ENCODE measurements at places on chromosomes 3 and 15.

DNA sequence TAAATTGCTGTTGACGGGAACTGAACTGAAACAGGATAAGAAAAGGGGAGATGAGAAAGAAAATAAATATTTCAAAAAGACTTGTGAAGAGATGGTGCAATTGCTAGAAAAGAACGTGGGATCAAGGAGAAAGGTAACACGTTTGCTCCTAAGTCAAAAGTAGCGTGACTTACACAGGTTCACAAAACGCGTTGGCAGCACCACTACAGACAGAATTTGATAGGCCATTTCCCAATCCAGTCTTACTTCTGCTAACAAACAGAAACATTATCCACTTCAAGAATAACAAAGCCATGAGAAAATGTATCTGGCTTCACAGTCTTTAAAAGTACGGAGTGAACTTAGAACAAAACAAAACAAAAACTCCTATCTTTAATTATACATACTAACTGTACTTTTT, 75.5 kb downstream of the DPH6 start:
- no peak for DNase-seq

- no peak for DNase-seq
These were observed 603.9 kb upstream of the KCNMB2 start for GRCh38 chr3:177932346-177932745.

DNA sequence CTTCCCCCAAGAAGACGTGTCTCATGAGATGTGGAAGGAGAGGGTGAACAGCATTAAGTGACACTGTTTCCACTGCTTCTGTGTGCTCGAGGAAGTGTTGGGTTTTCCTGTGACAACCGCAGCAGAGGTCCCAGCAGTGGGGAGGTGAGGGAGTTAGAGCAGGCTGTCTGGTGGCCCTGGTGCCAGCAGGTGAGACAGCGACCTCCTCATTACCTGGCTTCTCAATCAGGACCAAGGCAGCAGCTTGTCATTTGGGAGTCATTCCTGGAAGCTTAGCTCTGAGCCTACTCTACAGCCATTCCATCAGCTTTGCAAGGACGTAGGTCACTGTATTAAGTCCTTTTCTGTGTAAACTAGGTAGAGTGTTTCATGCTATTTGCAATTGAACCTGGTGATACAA, 63.3 kb upstream of the RGMA start:
- peak; percentile 20 for DNase-seq

DNA sequence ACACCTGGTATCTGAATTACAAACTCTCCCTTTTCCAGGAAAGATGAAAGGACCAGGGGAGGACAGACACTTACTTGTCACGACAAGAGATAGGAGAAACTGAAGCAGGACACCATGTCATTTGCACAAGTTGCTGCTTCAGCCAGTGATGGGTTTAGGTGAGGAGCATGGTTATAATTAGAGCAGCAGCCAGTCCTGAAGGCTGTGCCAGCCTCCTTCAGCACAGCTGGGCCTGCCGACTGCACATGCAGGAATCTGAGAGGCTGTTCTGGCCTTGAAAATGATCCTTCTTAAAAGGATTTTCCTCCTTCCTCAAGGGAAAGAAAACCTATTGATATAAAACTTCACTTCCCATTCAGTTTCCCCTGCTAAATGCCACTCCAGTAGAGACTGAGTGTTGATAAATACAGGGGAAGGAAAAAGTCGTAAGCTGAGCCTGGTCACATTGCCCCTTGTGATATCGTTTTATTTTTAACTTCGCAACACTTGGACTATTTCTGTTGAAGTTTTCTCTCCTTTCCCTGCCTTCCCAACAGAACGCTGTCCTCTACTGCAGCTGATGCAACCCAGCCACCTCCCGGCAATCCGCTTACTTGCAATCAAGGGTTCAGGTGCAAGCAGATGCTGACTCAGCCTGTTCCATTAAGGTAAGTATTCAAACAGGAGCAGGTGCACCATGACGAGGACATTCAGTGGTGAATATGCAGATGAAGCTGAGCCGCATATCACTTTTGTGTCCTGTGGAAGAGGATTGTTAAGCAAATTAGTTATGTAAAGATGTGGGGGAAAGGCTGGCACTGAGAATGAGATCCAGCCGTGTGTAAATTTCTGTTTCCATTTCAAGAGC, at the start of gene FBXO40:
FBXO40 (plus strand) TSS at position 524 of the 847 bp plus-strand sequence. CDS start 27,197 bp downstream, outside the sequence.
- DNase-seq = no peak

DNA sequence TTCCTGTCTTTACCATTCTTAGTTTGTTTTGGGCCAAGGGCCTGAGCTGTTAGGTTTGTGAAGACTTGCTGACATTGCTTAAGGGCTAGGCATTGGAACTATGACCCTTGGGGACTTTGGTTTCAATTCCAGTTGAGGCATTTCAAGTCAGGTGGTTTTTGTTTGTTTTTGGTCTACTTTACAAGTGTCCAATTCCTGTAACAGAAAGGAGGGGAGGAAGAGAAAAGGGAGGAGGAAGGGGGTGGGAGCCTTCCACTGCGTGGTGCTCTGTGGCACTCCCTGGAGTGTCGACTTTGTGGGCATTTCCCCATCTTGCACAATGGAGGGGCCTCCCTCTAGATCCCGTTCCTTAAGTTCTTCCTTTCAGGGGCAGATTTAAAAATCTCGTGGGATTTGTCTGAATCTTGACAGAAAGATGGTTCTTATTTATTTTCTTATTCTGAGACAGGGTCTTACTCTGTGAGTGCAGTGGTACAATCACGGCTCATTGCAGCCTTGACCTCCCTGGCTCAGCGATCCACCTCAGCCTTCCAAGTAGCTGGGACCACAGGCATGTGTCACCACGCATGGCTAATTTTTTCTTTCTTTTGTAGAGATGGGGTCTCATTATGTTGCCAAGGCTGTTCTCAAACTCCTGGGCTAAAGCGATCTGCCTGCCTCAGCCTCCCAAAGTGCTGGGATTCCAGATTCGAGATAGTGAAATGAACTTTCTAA, 59.5 kb upstream of the RYK start:
- no peak for DNase-seq

- DNase-seq = no peak
These were observed 81.5 kb downstream of the CPN2 start for GRCh38 chr3:194269610-194270145.

- DNase-seq = no peak
These were observed 7.8 kb downstream of the SLC24A1 start for GRCh38 chr15:65629548-65629947.

- DNase-seq = no peak
These were observed 228.8 kb downstream of the DIPK2A start for GRCh38 chr3:144200466-144200865.

- DNase-seq = no peak
These were observed 168.6 kb downstream of the KLF13 start for GRCh38 chr15:31495281-31495680.

DNA sequence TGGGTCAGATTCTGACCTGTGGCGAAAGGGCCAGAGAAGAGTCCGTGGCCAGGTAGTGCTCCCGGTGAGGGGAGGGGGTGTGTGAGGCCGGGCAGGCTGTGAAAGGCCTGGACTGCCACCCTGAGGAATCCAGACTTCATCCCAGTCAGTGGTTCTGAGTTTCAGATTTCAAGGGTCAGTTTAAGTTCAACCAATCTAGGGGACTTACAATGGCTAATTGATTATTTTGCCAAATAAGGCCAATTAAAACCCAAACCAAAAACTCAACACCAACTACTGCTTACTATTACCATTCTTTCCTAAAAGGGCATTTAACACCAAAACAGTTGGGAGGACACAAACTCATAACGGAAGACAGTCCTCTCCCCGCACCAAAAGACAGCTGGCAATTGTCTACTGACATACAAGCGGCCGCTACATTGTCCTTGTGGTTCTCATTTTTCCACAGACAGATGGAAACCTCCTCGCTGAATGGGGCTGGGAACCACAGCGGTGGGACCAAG, 30.5 kb downstream of the TMEM44 start:
- no peak for DNase-seq

- no peak for DNase-seq
These were observed 1120.7 kb upstream of the ALCAM start for GRCh38 chr3:104245981-104246380.

DNA sequence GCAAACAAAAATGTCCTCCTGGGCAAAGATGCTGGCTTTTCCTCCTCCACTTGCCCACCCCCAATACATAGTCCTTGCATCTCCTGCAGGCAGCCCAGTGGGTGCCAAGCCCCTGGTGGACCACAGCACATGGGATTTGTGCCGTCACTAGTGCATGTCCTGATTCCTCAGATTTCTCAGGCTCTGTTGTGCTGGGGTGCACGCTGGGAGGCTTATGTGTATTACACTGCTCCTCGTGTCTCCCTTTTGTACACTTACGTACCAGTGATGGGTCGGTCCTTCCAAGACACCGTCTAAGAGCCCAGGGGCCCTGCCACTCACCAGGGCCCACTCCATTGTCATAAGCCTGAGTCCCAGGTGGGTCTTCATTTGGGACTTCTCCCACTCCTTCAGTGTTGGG, 70.1 kb downstream of the PLXNA1 start:
- DNase-seq = no peak

GRCh38 chr15:55037071-55037470, 159.7 kb downstream of the RSL24D1 start:
- no peak for DNase-seq

- DNase-seq = no peak
These were observed 13.7 kb downstream of the LRTM1 start for GRCh38 chr3:54914180-54914579.

DNA sequence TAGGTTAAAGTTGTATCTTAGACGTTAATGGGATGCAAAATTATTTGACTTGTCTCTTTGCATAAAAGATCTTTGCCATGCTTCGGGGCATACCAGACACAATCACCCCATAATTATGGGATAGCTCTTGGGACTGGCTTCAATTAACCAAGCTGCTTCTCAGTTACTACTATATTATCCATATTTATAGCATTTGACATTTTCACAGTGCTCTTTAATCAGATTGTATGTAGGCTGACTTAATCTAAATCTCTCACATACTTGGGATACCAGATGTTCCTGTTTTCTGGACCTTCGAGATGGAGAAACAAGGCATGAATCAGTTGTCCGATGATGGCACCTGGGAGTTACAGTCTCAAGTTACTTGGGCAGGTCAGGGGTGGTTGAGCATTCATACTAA, 27.2 kb upstream of the ABHD17C start:
- DNase-seq = no peak

GRCh38 chr3:22353126-22353525, 602.1 kb upstream of the ZNF385D start:
- no peak for DNase-seq

- DNase-seq = no peak
These were observed 163.4 kb upstream of the GADL1 start for GRCh38 chr3:31057891-31058290.

GRCh38 chr3:77042882-77043281, 3.0 kb downstream of the ROBO2 start:
- DNase-seq = no peak

- DNase-seq = no peak
These were observed 41.4 kb downstream of the SNAPC5 start for GRCh38 chr15:66456211-66456610.

DNA sequence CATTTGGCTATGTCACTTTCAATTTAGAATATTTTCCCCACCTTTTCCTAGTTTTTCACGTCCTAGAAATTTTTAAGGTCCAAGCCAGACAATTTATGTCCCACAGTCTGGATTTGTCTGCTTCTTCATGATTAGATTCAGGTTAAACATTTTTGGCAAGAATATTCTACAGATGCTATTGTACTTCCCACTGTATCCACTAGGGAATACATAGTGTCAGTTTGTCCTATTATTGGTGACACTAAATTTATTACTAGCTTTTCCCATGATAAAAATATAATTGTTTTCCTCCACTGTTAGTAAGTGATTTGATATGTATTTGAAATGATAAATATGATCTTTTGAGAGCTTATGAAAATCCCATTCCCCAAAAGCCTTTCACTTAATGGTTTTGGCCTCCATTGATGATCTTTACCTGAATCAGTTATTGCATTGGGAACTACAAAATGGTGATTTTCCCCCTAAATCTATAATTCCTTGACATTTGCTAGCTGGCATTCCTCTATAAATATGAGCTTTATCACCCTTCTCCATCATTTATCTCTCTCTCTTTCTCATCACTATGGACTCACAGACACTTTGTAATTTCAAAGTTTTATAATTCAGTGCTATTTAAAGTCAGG, 8.3 kb downstream of the ARL14 start:
- no peak for DNase-seq

DNA sequence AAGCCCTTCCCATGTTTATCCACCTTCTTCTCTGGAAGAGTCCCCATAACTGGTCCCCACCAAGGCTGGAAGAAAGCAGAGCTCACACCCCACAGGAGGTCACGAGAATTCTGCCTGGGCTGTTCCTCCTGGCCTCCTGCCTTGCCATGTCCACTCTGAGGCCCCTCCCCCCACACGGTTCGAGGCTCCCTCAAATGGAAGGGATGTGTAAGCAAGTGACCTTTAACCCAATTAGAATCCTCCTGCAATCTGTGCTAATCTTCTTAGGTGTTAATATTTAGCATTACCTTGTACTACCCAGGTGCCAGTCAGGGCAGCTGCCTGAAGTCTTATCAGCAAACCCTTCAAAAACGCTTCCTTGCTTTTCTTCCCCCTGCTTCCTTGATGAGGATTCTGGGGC, 32.4 kb upstream of the DYNC1LI1 start:
- DNase-seq = no peak

- DNase-seq = no peak
These were observed 41.9 kb upstream of the UBP1 start for GRCh38 chr3:33482111-33482521.

- no peak for DNase-seq
These were observed 58.5 kb downstream of the RPL22L1 start for GRCh38 chr3:170811515-170811914.

GRCh38 chr15:66779331-66780009, 77.4 kb downstream of the SMAD6 start:
- no peak for DNase-seq

GRCh38 chr15:56492236-56492635, 27.3 kb upstream of the MNS1 start:
- DNase-seq = no peak

DNA sequence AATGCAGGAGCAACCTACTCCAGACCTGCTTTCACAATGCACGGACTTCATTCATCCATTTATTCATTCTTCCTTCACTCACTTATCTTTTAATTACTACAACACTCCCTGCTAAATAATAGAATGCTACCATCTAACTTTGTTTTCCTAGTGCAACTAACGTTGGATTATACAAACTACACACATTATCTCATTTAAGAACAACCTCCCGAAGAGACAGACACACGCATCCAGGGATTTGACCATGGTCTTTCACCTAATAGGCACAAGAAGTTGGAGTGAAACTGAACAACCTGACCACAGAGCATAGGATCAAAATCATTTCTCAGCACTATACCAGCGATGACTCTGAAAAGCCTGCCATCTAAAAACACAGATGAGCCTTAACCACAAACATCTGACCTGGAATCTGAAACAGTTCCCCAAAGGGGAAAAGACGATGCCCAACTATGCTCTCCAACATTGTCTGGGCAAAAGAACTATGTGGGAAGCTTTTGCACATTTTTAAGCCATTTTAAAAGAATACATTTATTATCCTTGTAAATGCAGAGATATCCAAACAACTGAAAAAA, 21.0 kb downstream of the ZNF385D start:
- DNase-seq = no peak

DNA sequence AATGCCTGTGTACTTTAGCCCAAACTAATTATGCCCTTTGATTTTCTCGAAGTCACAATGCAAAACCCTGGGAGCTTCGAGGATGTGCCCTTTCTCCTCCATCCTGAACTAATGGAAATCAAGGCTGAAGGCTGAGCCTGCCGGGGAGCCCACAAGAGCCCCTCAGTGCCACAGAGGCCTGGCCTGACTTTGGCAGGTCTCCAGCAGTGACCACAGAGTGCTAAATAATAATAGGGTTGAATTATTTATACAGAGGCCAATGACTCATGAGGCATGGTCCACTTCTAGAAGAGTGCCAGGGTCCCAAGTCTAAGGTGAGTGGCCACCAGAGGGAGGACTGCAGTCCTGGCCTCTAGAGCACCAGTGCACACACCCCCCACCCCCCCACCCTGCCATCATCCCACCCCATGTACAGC, 19.1 kb upstream of the GLCE start:
- DNase-seq = no peak
